ENCODE measurements at places on chromosomes 2 and 18.

DNA sequence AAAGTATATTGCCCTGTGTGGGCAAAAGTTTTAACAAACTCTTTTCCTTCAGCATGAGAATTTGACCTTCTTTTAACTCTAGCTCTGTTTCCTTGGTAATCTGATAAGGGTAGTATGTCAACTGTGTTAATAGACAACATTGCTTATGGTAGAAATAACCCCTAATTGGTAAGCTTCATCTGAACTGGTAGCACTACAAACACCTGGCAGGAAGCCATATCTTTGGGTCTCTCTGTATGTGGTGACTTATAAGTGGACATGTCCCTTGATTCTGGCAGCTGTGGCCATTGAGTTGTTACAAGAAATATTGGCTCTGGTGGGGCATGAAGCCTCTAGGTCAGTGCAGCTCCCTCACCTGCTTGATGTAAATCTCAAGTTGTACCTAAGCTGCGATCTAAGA lies 46.9 kb downstream of the MBD5 start:
- no peak for DNase-seq

- DNase-seq = peak; percentile 16
Measured at GRCh38 chr2:138267161-138267901, 234.2 kb upstream of the SPOPL start.

DNA sequence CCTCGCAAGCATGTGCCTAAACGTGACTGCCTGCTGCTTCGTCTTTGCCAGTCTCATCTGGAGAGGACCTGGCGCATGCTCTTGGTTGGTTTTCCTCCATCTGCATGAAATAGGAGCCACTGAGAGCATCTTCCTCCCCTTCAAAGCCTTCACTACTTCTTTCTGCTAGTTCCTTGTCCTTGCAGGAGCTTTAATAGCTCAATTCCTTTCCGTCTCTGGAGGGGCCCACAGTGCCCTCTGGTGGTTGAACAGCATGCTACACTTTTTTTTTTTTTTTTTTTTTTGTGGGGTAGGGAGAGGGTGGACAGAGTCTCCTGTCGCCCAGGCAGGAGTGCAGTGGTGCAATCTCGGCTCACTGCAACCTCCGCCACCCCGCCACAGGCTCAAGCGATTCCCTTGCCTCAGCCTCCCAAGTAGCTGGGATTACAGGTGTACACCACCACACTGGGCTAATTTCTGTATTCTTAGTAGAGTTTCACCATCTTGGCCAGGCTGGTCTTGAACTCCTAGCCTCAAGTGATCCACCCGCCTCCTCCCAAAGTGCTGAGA lies 59.6 kb downstream of the SP110 start:
- DNase-seq = peak; percentile 54

DNA sequence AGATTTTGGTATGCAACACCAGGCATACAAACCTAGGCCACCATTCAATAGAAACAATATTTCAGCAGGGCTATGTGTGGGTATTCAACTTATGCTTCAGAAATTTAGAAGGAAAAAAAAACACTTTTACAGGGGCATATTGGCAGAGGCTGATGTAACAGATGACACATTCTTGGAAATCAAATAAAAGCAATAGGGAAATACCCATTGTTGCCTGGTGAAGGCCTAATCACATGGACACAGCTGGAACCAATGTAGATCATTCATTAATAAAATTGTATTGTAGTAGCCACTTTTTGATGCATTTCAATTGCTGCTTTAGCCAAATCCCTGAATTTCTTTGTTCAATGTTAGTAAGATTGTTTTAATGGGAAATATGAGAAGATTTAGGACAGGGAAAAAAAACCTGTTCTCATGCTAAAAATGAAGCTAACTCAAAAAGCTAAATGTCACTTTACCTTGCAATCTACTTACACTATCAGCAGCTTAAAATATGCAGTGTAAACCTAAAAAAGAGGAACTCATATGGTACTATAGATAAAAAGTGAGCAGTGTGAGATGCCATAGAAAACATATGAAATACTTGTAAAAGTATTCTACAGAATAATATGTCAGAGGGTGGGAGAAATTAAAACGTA lies 289.4 kb downstream of the ZEB2 start:
- no peak for DNase-seq

DNA sequence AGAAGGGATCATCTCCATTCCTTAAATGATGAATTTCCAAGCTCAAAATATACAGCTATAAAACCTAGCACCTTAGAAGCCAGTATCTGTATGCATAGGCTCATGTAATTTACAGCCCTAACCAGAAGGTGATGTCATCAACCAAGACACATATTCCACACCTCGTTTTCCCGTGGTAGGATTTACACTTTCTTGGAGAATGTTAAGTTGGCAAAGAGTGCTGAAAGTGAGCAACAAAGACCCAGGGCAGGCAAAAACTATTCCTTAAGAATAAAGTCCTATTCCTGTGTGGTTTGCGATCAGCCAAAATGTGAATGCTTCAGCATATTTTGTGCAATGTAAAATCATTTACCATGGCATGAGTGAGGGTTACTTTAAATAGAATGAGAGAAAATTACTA lies 247.1 kb downstream of the OSR1 start:
- no peak for DNase-seq

GRCh38 chr2:191439481-191439880 lies 194.3 kb downstream of the MYO1B start:
- DNase-seq = no peak

- DNase-seq = no peak
Measured at GRCh38 chr2:181241797-181242196, 215.4 kb upstream of the ITGA4 start.

DNA sequence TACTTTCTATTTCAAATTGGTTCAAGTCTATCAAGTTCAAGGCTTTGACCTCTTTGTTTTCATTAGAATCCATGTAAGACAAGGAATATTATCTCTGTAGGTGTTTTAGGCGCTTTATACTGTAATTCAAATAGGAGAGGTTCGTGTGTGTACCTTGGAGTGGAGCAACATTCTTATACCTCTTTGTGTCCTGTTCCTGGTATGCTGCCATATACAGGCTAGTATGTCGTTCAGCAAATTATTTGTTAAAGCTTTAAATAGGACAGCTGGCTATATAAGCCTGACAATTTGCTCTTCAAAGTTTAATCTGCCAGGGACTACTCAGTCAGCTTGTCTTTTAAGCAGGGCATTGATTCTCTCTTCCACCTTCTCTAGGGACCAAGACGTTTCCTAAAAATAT lies 31.1 kb upstream of the SPAG16 start:
- no peak for DNase-seq

GRCh38 chr2:11343650-11344341 lies 640 bp downstream of the ROCK2 start:
- DNase-seq = no peak

DNA sequence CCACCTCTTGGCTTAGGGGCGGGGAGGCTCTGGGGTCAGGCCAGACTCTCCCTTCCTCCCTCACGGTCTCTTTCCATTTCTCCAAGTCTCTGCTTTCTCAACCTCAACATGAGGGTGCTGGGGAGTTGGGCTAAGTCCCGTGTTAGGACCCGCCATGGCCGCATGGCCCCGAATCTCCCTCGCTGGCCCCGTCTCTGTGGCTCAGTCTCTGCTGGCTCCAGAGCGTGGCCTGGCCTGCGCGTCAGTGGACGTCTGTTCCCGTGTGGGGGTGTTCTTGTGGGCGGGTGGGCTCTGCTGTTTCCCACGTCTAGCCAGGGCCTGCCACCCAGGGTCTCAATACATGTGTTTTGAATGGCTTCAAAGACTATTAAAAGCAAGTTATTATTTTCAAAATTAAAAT lies 12.4 kb downstream of the ALLC start:
- no peak for DNase-seq

- peak; percentile 63 for DNase-seq
Measured at GRCh38 chr2:176585791-176586190, 316.5 kb downstream of the MTX2 start.

DNA sequence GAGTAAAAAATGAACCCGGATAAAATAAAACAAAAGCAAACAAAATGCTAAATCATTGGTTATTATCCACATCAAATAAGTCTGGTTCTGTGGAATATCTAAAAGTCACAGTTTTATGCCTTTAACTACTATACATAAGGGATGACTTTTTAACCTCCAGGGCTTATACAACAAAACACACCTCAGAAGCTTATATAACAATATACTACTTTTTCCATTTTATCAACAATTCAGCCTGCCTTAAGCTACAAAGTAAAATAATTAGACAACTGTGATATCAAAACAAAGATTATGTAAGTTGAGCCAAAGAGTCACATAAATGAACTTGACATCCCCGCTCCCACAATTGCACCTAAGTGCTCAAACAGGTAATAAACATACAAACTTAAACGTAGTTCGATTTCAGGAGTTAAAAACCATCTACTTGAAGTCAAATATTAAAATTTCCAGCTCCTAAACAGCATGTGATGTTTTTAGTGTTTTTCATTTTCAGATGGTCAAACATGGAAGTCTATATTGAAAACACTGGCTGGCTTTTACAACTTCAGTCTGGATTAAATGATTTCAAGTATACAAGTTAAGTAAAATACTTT lies 54.7 kb downstream of the ATIC start:
- no peak for DNase-seq

DNA sequence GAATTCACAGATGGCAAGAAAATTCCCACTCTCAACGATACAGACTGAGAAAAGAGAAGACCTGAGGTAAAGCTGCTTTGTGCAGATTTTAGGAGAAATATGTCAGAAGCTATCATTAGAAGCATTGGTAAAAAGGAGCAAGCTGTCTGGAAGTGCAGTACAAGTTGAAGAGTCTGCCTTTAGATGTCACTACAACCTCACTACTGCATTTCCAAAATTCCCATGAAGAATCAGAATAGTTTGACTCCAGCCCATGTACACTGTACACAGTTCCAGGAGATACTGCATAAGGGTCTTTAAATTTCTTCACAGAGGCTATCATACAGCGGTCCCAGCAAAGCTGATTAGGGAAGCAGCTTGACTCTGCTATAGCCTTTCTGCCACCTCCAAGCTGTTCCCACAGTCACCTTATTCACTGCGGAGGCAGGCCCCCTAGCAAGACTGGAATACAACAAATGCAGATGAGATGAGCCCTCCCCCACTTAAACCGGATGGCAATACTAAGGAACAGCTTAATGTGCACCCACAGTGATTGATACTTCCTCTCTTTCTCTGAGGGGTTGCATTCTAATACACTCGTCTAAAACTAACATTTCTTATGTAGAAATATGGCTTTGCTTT lies 527.4 kb downstream of the TMEM182 start:
- peak; percentile 23 for DNase-seq

- no peak for DNase-seq
Measured at GRCh38 chr2:181915102-181915501, 23.6 kb downstream of the ITPRID2 start.

GRCh38 chr2:132703396-132703795 lies 33.4 kb upstream of the LYPD1 start:
- no peak for DNase-seq

DNA sequence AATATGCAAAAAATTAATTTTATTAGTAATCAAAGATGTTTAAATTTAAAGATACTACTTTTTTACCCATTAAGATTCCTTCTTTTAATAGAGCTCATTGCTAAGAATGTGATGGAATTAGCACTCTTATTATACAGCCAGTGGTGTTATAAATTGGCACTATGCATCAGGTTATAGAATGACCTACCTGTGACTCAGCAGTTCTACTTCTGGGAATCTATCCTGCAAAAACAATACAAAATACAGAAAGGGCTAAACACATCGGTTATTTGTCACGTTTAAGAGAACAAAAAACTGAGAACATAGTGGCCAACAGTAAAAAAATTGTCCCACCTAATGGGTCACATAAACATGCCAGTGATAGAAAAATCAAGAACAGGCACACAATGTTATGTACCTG lies 9.4 kb upstream of the ADD2 start:
- no peak for DNase-seq

DNA sequence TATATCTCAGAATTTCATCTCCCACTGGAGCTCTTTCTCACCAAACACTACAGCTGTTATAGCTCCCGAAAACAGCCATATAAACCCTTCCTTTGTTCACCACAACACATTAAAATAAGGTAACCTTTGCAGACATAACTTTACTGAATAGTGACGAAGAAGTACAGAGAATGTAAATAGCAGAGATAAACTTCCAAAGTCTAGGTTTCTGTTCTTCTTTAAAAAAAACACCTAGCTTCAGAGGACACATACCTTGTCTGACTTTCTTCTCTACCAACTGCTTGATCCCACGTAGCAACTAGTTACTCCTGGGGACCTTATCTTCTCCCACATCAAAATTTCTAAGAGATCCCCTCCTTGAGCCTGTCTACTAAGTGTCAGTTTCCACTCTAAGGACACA lies 32.3 kb downstream of the ATL2 start:
- no peak for DNase-seq

- DNase-seq = peak; percentile 70
Measured at GRCh38 chr2:147549054-147549453, 295.8 kb upstream of the ACVR2A start.

DNA sequence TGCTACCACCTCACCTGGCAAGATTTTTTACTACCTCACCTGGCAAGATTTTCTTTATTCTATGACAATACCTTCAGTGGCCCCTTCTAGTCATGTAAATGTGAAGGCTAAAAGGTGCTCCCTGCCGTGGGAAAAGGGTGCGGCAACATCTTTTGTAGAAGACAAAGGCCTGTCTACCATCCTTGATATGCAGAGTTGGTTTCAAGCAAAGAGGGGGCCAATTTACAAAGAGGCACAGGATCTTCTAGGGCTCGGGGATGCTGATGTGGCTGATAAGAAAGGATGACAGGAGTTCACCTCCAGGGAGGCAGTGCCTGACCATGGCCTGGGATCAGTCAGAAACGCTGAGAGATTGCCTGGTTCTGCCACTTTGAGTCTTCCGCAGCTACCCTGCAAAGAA lies 165.4 kb upstream of the SLC1A4 start:
- no peak for DNase-seq

DNA sequence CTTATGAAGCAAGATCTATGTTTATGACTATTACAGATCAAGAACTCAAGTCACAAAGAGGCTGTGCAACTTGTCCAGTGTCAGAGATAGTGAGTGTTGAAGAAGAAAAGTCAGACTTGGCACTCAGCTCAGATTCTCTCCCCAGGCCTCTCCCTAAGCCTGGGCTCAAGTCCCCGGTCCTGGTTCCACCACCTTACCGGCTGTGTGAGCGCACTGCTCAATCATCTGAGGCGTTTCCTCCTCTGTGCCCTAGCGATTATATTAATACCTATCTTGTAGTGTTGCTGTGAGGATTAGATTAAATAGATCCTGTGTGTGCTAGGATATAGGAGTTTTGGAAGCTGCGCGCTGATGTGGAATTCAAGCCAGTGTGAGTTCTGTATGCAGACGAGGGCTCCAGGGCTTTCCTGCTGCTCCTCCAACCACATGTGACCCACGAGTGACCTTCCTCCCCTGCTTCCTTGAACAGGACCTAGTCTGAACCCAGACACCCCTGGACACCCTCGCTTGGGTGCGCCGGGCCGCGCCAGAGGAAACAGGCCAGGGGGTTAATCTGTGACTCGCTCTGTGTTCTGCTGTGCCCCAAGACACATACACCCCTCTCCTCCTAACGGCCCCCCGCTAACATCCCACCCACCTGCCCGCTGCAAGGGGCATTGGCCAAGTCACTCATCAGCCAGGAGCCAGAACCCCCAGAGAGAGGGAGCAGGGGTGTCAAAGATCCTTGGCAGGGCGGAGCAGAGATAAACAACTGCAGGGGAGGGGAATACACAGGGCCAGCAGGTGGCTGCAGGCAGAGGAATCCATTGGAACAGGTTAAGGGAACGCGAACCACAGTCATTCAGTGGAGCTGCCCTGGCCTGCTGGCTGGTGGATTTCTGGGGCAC lies 38.3 kb downstream of the TNS1 start:
- peak; percentile 97 for DNase-seq
